Gastrocnemius medialis (tissue), 4 donors: ENCODE measurements at places on chromosomes 3 and 15. TPM values are rescaled to one million over a fixed set of nuclear protein-coding genes. Genes with fewer than 3 reads are reported as not detected.

- H3K4me3 ChIP-seq: no peak overlapping the region
- no peak for DNase-seq
- no peaks in the 10 kb centered on the region for H3K4me1 ChIP-seq
- no peaks in the 10 kb centered on the region for H3K36me3 ChIP-seq
- H3K27me3 ChIP-seq: no peaks in the 10 kb centered on the region
- no peak overlapping the region for H3K27ac ChIP-seq
Observed at GRCh38 chr3:5675319-5675718, 487.8 kb downstream of the EDEM1 start.

CFAP161 gene
- total RNA-seq: not detected

FBXO40 gene
- total RNA-seq: 20.6 TPM

EFHB gene
- not detected for total RNA-seq
